ENCODE measurements at places on chromosomes 11 and 22.

DNA sequence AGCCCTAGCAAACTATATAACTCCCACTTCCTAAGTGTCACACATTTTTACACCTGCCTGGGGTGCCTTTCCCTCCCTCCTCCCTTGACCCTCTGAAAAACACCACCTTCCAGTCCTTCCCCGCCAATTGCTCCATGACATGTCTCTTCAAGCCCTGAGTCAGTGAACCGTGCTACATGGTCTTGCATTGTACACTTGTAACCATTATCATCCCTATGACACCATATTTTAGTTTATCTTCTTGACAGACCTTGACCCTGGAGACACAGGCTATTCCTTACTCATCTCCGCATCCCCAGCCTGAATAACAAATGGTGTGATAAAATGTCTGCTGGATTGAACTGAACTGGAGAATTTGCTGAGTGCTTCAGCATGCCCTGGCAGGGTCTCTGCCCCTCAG lies 36.9 kb downstream of the TNKS1BP1 start:
- DNase-seq: no peak

GRCh38 chr11:133047036-133047770 lies 485.1 kb downstream of the OPCML start:
- no peak for DNase-seq

- DNase-seq: no peak
These were observed 886 bp downstream of the PITPNM1 start for GRCh38 chr11:67504005-67504949.

GRCh38 chr11:38153985-38154384 lies 1555.9 kb upstream of the RAG2 start:
- no peak for DNase-seq

DNA sequence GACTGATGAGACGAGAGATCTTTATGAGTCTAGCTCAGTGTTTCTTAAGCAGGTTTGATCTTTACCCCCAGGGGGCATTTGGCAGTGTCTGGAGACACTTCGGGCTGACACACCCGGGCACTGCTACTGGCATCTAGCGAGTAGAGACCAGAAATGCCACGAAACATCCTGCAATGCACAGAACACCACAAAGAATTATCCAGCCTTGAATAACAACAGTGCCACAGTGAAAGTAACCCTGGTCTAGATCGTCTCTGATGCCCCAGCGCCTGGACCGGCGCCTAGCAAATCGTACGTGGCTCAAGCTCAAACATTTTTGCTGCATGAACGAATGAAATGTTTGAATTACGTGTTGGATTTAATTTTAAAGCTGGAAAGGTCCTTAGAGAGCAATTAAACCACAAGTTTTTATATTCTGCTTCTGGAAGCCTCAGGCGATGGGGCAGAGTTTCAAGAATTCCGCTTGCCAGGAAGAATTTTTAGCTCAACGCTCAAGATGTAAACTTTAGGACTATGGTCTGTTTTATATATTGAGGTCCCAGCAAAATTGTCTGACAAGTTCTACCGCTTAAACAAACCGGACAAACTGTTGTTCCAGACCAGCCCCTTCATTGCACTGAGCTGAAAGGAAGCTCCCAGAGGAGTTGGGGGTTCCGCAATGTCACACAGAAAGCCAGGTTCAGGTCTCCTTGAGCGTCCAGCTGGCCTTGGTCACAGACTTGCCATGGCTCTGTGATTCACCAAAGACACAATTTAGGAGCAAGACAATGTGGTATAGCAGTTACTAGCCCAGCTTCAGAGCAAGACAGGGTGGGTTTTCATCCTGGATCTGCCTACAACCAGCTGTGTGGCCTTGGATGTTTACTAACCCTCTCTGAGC lies 44.2 kb upstream of the SMTN start:
- no peak for DNase-seq

DNA sequence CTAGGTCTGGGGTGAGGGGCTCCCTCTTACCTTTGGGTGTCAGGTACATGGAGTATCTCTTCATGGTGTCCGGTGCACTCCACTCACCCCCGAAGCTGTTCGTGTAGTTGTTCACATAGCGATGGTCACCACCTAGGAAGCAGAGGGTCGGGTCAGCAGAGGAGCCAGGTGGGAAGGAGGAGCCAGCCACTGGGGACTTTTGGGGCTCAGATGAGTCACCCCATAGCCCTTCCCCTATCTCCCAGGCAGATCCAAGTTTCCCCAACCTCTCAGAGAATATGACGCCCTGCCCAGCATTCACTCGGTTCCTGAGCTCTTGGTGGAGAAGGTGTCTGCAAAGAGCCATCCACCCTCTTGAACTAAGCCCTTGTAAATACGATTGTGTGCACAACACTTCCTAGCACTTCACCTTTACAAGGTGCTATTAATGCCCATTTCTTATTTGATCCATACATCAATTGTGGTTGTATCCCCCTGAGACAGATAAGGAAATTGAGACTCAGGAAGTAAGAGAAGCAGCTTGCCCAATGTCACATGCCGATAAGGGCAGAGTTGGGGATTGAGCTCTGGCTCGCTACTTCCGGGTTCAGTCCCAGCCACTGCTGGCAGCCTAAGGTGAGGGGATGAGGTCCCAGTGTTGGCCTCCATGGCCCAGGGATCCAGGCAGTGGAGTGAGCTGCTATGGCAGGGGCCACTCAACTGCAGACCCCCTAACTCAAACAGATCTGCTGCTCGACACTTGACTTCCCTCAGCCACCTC lies 14.8 kb downstream of the TRIM29 start:
- DNase-seq: no peak

DNA sequence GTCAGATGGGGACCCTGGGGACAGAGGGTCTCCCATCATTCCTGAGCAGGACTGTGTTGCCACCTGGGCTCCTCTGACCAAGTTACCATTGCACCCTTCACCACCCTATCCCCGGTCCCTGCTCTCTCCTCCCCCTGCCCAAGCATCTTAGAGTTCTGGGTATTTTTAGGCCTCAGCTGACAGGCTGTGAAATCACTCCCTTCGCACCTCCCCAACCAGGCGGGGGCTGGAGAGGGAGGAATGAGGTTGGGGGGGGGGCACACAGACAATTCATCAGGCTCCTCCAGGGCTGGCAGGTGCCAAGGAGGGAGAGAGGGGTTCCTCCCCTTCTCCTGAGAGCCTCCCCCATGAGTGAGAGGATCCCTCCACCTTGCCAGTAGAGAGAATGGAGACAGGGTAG lies 9.0 kb downstream of the SYT7 start:
- no peak for DNase-seq

- peak; percentile 37 for DNase-seq
These were observed 8.8 kb upstream of the PDGFB start for GRCh38 chr22:39253435-39254070.

GRCh38 chr11:63901660-63902059 lies 15.3 kb downstream of the RCOR2 start:
- no peak for DNase-seq

DNA sequence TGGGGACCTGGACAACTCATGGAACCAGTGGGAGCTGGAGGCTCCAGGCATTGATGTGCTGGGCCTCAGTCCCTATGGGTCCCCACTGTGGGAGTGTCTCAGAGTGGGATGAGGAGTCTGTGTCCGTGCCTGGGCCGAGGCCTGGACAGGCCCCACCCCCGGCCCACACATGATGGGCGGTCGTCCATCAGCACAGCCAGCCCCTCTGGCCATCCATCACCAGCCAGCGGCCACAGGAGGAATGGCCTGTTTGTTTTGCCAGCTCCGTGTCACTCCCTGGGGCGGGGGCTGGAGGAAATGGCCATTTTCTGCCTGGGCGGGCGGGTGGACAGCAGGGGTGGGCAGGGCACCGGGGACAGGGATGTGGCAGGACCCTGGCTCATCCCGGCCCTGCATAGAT lies 13.0 kb upstream of the TBX1 start:
- DNase-seq: no peak

DNA sequence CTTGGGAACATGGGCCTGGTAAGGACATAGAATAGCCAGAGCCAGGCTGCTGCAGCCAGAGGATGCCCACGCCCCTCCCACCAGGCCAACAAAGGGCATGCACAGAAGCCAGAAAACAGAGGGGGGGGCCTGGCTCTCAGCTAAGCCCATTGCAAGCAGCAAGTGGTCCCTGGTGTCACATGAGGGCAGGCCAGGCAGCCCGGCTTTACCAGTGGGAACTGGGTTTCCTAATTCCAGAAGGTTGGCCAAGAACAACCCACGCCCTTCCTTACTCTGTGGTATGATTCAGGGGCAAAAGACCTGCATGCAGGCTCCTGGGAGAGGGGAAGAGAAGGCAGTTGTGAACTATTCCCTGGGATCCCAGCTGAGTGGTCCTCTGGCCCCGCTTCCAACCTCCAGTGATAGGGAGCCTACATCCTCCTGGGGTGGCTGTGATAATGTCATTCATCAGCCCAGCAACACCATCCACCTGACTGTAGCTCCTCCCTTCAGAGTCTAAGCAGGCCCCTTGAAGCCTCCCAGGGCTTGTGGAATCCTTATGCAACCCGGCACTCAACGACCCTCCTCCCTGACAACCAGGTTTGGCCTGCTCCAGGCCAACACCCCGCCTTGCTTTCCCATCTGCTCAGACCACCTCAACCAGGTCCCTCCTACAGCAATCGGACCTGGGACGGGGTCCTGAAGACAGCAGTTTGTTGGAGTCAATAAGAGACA lies 62.1 kb upstream of the LMO1 start:
- no peak for DNase-seq

All from stimulated activated CD4-positive, alpha-beta T cell treated with anti-CD3 and anti-CD28 coated beads, TNF-alpha, amount 100 ng/mL, for 24 hours (primary cell).